Hematopoietic multipotent progenitor cell treated with erythropoietin and hydrocortisone succinate and interleukin-3 and kit ligand, for 4 days (in vitro differentiated cells): ENCODE measurements at places on chromosomes 4 and X.
A peak's percentile ranks its signal among the peaks of the same experiment; 100 is the strongest.

GRCh38 chr4:165711912-165712311 is 161.1 kb upstream of the TLL1 start:
- no peak for DNase-seq

DNA sequence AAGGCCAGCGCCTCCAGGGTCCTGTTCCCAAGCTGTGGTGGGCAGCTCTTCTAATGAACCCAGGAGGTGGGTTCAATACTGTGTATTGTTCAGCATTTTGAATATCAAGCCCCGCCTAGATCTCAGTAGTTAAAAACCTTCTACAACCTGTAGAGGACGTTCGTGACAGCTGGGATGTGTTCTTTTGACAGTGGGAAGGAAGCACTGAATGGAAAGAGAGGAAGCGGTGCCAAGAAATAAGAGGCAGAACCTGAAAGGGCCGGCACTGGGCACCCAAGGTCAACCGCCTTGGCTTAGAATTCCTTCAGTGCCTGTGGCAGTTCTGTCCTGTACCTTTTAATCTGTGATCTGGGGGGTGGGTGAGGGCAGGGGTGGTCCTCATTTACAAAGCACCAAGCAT is 73.1 kb downstream of the CC2D2A start:
- no peak for DNase-seq

GRCh38 chr4:56728512-56728911 is 47.4 kb upstream of the HOPX start:
- DNase-seq = peak; percentile 82

GRCh38 chr4:125387770-125388169 is 73.0 kb downstream of the FAT4 start:
- DNase-seq = no peak

DNA sequence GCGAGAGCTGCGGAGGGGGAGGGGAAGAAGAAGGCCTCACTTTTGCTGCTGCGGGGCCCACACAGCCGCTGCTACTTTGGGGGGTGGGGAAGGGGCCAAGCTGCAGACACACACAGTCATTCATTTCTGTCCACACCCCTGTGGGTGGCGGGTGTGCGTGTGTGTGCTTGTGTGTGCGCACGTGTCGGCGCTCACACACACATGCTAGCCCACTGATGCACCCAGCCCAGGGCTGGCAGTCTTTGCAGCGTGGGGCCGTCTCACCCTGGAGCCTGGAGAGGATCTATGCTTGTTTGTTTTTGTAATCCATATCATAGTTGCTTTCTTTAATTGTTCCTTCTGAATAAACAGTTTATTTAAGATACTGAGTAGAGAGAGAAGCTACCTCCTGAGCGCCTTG is 4.0 kb downstream of the DUSP9 start:
- no peak for DNase-seq

GRCh38 chr4:159735281-159736207 is 632.7 kb downstream of the RAPGEF2 start:
- no peak for DNase-seq

DNA sequence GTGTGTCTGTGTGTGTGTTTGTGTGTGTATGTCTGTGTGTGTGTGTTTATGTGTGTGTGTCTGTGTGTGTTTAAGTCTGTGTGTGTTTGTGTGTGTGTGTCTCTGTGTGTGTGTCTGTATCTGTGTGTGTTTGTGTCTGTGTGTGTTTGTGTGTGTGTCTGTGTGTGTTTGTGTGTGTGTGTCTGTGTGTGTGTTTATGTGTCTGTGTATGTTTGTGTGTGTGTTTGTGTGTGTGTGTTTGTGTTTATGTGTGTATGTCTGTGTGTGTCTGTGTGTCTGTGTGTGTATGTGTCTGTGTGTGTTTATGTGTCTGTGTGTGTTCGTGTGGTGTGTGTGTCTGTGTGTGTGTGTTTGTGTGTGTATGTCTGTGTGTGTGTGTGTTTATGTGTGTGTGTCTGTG is 11.4 kb downstream of the IL9R start:
- no peak for DNase-seq

DNA sequence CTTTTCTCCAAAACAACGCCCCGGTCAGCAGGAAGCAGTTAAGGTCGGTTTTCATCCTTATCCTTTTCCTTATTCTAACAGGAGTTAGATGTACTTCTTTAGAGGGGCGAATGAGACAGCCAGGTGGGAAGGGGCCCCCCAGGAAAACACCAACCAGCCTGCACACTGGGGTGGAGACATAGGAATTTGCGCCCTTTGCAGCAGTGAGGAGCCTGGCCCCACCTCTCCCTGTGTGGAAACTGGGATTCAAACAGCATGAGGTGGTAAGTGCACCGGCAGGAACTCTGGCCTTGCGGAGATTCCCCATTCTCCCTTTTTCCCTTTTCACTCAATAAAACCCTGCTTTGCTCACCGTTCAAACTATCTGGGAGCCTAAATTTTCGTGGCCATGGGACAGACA is 8.0 kb upstream of the FAM47C start:
- no peak for DNase-seq

- DNase-seq = no peak
Observed at GRCh38 chr4:75985116-75985515, 5.6 kb downstream of the SDAD1 start.

DNA sequence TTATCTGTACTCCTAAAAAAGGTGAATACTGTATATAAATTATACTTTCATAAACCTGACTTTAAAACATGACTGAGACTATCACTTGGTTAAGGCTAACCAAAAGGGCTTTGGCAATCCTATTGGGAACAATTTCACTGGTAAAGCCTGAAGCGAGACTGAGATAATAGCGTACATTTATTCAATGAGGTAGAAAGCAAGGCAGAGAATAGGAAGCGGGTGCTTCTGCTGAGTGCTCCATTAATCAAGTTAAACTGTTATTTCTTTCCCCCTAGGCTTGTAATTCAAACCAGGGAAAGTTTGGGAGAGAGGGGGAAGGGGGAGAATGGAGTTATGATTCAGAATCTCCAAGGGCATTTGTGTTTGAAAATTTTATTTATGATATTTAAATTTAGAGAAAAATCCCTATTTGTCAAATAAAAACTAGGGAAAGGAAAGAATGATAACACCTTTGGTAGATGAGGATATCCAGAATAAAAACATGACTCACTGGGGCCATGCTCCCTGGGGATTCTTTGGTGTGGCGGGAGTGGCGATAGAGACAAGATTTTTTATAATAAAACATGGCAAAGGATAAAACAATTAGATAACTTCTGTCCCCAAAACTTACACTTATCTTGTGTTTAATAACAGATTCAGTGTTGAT is 34.6 kb upstream of the SORBS2 start:
- DNase-seq = no peak

GRCh38 chr4:88107406-88108107 is 50.9 kb downstream of the ABCG2 start:
- DNase-seq = peak; percentile 70

DNA sequence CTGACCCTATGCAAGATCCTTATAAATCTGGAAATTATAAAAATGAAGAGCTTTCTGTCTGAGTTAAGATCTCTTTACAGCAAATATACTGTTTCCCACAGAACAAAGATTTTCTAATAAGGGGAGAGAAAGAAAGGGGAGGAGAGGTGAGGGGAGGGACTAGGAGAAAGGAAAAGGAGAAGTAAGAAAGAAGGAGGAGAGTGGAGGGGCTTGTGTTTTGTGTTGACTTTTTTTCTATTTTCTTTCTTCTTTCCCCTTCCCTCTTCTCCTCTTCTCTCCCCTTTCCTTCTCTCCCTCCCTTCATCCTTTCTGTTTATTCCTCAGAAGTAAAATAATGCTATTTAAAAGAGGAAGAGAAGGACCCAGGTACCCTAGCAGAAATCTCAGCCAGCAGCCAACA is 6.2 kb downstream of the CXCL6 start:
- no peak for DNase-seq

DNA sequence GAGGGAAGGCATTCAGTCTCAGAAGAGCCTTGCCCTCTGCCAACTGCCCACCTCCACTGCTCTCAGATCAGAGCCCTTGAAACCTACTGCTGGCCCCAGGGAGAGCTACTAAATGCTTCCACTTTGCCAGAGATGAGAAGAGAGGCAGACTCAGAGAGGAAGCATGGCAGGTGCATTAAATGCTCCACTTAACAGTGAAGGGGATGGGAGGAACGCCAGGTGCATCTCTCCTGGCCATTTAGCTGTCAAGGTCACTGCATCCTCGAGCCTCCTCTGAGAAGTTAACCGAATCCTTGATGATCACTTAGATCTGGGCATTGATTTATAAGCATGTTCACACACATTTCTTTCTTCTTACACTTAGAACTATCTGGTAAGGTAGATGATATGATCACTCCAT is 15.0 kb downstream of the TRPC5 start:
- no peak for DNase-seq

- DNase-seq = no peak
Observed at GRCh38 chr4:2042947-2043395, 16.2 kb upstream of the NAT8L start.

DNA sequence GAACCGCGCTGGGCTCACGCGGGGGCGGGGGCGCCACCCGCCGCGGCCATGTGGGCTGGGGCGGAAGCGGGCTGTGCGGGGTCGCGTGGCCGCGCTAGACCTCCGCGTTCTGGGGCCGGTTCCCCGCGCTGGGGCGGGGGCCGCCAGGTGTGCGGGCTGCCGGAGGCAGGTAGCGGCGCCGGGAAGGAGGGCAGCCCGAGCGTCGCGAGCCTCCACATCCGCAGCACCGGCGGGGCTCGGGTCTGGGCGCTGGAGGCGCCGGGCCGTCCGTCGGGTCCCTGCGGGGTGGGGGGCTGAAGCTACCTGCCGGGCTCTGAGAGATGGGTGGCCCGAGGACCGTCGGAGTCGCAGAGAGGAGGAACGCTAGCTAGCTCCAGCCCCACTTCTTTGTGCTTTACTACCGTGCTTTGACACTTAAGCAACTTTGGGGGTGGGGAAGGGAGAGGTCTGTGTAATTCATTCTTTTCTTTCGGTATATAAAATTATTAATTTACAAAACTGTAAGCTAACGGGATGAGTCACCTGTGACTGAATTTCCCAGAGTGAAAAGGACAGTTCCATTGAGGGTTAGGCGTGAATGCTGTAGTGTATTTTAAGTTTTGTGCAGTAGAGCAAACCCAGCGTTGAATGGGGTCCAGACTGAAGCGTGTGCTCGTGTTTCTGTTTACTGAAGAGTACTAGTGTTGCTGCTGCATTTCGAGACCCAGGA is 689 bp downstream of the METAP1 start:
- DNase-seq = peak; percentile 59

DNA sequence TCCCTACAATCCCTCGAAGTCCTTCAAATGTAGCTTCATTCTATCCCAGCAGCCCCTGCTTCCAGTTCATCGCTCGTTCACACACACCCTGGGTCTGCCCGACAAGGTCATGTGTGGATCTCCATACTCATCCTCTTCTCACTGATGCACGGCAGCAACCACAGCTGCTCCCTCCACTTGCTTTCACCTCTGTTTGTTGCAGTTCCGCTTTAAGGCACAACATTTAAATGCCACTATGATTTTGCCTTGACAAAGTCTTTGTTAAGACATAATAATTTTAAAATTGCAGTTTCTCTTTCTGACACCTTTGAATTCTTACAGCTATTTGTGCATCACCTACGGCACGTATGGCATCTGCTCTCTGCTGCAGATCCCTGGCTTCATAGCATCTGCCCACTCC is 1.8 kb downstream of the ODAPH start:
- no peak for DNase-seq

DNA sequence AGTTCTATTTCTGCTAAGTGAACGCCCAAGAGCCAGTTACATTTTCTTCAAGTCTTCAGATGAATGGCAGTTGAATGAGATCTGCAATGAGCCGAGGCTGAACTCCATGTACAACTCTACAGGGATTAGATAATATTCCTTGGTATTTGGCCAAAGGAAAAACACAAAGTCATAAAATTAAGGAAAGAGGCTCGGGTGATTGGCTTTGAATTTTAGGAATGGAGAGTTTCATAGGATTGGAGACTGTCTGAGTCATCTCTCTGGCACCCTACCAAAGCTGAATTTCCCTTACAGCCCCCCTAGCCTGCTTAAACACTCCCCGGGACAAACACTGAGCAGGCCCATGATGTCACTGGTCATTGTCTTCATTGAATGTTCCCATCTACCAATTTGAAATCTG is 188.0 kb upstream of the C1QTNF7 start:
- no peak for DNase-seq

DNA sequence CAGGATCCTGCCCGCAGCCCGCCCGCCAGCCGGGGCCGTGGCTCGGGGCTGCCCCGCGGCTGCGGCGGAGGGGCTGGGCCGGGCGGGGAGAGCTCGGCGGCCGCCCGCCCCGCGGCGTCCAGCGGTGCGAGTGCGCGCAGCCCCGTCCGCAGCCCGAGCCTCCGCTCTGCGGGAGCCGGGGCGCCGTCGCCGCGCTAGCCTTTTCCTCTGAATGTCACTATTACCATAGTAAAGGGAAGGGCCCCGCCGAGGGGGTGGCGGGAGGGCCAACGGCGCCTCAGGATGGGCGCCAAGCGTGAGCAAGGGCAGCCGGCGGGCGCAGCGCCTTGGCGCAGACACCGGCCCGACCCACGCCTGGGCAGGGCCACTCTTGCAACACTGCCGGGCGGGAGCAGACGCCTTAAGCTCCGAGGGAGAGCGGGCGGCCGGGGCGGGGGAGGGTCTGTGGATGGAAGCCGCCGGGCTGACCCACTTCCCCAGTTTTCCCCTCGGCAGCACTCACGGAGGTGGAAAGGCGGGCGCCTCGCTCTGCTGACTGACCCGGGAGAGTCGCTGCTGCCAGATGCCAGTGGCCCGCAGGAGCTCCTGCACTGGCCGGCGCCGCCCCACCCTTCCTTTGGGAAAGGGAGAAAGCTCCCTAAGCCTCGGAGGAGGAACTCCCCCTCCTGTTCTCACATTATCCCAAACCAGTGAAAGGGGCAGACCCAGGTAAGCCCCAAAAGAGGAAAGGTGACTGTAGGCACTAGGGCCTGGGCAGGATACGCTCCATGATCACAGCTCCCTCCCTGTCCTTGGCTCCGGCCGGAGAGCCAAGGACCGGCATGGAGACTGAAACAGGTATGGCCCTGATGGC is 329.4 kb downstream of the HNRNPD start:
- peak; percentile 65 for DNase-seq

- DNase-seq = no peak
Observed at GRCh38 chrX:101973066-101973465, 41.2 kb upstream of the ZMAT1 start.

GRCh38 chrX:117936118-117936517 is 180.5 kb downstream of the KLHL13 start:
- DNase-seq = no peak
